Posterior vena cava (tissue), 2 donors: ENCODE measurements at places on chromosomes 4 and X. TPM values are rescaled to one million over a fixed set of nuclear protein-coding genes. Genes with fewer than 3 reads are reported as not detected.

Gene CAPN6
- total RNA-seq: 0.33 TPM

Gene XAGE1B
- total RNA-seq: not detected

DNA sequence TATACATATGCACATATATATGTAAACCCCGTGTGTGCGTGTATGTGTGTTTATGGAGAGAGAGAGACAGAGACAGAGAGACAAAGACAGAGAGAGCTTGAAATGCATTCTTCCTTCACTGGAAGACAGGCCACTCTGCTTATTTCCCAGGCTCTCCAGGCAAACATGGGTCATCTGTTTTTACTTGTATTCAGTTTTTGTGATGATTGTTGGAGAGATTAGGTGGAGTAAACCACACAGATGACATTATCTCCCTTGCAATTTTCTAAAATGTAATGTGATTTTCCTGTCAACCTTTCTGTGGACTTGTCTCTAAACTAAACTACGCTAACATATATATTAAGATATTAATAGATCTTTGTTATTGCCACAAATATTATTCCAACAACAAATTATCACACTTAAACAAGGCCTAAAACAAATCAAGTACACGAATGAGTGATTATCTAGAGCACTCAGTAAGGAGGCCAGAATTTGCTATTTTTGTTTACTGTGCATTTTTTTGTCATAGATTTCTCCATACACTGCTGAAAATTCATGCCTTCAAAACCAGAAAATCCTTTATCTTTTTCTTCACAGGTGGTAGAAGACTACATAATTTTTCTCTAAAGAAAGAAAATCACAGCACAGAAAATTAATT lies 251.8 kb upstream of the SLIT2 start:
- DNase-seq: no peak

Gene FHDC1
- total RNA-seq: 1.2 TPM

Gene MXRA5
- 6.3 TPM for total RNA-seq

DNA sequence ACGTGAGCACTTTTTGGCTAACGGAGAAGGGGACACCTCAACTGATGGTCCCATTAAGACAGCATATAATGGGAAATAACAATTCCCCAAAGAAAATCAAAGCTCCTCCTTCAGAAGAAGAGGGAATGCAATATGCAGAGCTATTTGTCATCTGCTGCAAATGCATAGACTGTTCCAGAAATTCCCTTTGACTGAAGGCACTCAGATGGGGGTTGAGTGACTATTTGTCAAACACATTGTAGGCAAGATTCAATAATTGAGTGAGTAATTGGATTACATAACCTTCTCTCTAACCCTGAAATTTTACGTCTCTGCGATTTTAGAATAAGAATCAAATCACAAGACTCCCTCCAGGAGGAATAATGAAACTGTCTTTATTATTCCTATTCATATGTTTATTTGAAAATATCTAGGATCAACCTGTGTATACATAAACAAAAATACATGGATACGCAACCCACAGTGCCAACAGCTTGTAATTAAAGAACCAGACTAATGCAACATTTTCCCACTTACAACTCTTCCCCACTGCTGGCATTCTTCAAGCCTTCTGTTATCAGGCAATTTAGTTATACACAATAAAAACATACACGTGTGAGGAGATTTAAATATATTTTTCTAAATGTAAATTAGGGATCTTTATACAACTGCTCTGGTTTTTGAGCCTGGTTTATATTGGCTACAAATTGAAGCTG lies 256.6 kb downstream of the GBA3 start:
- DNase-seq: no peak

Gene HPGDS
- total RNA-seq: 7.5 TPM

DNA sequence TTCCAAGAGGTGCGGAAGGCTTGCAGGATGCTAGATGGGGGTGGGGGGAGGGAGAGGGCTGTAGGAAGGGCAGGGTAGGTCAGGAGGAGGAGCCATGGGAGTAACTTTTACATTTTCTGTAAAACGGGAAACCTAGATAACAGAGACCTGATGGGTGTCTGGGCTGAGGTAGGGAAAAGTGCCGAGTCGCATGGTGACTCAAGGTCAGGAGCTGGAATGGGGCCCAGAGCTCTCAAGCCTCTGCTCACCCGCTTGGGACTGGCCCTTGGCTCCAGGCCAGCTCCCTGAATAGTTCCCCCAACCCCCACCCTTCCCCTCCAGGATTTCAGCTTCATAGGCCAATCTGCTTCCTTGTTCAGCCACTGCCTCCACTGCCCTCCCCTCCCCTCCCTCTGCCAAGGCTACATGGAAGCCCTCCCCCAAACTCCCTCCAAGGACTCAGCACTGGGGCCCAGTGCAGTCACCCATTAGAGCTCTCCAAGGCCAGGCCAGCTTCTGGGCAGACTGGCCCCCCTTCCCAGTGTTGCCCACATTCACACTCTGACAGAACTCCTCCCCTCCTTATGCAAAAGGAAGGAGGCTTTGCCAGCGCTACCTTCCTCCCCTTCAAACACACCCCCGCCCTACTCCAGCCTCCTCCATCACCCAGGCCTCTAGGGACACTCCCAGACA lies 43.6 kb downstream of the TSC22D3 start:
- peak; percentile 95 for DNase-seq

GRCh38 chr4:65651751-65652150 lies 18.5 kb downstream of the EPHA5 start:
- DNase-seq: no peak

GRCh38 chr4:88779431-88779830 lies 81.8 kb upstream of the NAP1L5 start:
- no peak for DNase-seq

Gene SOWAHD
- total RNA-seq: 0.32 TPM

Gene TKTL1
- 0.46 TPM for total RNA-seq

DNA sequence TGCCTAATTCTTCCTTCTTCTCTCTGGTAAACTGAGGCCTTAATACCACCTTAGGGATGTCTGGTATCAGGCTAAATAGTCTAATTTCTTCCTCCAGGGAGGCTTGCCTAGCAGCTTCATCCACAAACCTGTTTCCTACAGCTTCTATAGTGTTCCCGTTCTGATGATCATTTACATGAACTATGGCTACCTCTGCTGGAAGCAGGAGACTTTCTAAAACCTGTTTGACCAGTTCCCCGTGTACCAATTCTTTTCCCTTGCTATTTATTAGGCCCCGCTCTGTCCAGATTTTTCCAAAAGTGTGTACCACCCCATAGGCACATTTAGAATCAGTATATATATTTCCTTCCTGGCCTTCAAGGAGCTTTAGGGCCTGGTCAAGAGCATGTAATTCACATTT lies 5.8 kb upstream of the USP38 start:
- no peak for DNase-seq

DNA sequence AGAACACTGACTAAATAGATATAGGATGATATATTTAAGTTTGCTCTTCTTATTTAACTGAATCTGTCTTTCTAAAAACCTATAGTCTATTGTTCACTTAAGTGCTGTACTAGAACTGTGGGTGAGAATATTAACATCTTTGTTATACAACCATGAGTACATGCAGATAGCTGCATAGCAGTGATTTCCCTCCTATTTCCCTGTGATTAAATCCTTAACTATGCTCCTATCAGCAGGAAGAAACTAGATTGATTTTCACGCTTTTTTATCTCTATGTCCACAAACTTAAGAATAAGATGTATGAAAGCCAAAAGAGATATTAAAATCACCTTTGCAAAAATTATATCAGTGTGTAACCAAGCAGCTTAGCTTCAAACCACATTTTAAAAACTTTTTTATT lies 11.3 kb upstream of the UGT2A3 start:
- no peak for DNase-seq
